ENCODE measurements at places on chromosomes 13 and 19. TPM values are rescaled to one million over a fixed set of nuclear protein-coding genes. Genes with fewer than 3 reads are reported as not detected.

DNA sequence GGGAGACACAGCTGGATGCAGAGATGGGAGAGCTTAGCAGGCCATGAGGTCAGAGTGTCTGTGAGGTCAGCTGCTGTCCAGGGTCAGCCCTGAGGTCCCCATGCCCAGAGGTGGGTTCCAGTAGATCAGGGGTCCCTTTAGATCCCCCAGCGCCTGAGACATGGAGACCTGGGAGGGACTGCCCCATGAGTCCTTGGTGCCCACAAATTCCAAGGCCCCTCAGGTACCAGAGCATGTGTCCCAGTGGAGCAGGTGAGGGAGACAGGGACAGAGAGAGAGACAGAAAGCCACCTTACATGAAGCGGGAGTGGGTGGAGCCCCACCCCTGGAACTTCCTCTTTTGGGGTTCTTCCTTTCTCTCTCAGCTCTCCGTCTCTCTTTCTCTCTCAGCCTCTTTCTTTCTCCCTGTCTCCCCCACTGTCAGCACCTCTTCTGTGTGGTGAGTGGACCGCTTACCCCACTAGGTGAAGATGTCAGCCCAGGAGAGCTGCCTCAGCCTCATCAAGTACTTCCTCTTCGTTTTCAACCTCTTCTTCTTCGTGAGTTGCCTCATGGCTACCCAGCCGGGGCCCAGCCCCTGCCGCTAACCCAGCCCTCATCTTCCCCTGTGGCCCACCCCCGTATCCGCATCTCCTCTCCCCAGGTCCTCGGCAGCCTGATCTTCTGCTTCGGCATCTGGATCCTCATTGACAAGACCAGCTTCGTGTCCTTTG is at the start of gene CD37:
Gene CD37 (plus strand): TSS at position 336 of the 713 bp plus-strand sequence. CDS start 135 bp downstream, at position 471.
- H3K27me3 ChIP-seq, result peaks cover 10% of the 10 kb centered on the region
- H3K4me3 ChIP-seq, result no peak within 1 kb of the TSS
- DNase-seq, result no peak
- peaks cover 16% of the 10 kb centered on the region for H3K4me1 ChIP-seq
- H3K27ac ChIP-seq, result no peak within 1 kb of the TSS

Gene PCDH20
- 7.2 TPM for total RNA-seq

DNA sequence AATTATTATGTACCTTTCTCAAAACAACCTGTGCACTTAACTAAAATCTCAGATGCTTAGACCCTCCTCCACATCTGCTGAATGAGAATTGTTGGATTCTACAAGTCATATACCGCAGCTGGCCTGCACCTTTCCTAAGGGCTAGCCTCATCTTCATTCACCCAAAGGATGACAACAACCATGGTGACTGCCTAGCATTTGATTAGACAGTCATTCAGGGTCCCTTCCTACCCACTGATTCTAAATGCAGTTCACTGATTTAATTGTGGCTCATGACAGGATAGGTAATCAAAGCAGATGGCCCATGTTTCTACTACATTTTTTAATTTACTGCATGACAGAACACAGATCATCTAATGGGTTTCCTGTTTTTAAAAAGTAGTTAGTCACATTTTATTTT is 551.9 kb upstream of the SLC10A2 start:
- DNase-seq, result no peak
- no peak overlapping the region for H3K4me3 ChIP-seq
- no peaks in the 10 kb centered on the region for H3K36me3 ChIP-seq
- no peaks in the 10 kb centered on the region for H3K27me3 ChIP-seq
- no peak overlapping the region for H3K27ac ChIP-seq
- H3K4me1 ChIP-seq, result peaks cover 16% of the 10 kb centered on the region

Gene ZNF829
- total RNA-seq, result 3.6 TPM

GRCh38 chr19:48899781-48900476 is at the start of gene NUCB1:
NUCB1 (plus strand) TSS chr19:48900312; CDS start chr19:48900797, 485 bp downstream.
- peak; percentile 97 for DNase-seq
- H3K36me3 ChIP-seq, result peaks cover 17% of the 10 kb centered on the region
- H3K27ac ChIP-seq, result peak within 1 kb of the TSS; percentile 97
- no peaks in the 10 kb centered on the region for H3K27me3 ChIP-seq
- peak within 1 kb of the TSS; percentile 93 for H3K4me3 ChIP-seq

DNA sequence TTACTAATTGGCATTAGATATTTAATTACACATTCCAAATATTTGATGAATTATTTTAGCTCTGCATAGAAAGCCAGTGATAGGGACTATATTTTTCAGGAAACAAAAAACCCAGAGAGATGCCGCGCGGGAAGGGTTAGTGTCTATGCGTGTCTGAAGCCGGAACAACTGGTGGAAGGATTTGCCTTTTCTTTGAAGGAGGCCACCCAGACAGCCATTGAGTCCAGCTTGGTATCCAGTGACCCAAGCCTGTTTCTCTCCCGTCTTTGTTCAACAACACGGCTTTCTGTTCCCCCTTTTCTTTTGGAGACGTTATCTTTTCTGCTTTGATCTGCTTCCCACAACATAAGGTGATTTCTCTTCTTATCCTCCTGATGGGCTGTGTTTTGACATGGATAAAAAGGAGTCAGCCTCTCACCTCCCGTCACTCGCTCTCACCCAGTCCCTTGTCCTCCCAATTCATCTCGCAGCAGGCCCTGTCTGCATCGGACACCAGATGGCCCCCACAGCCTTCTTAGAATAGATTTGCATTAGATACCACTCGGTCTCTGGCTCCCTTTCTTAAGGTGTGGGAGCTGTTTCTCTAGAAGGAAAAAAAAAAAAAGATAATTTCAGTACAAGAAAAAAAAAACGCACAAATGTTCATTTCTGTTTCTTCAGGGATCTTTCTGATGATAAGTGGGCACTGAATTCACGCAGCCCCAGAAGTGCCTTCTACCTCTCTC is 361.8 kb downstream of the ZNF536 start:
- peaks cover 18% of the 10 kb centered on the region for H3K4me1 ChIP-seq
- peaks cover 17% of the 10 kb centered on the region for H3K27me3 ChIP-seq
- H3K36me3 ChIP-seq, result no peaks in the 10 kb centered on the region
- DNase-seq, result no peak
- H3K27ac ChIP-seq, result peak overlapping the region; percentile 32
- H3K4me3 ChIP-seq, result no peak overlapping the region

- DNase-seq, result no peak
- no peak overlapping the region for H3K27ac ChIP-seq
- peaks cover 26% of the 10 kb centered on the region for H3K36me3 ChIP-seq
- H3K4me1 ChIP-seq, result no peaks in the 10 kb centered on the region
- no peak overlapping the region for H3K4me3 ChIP-seq
These were observed 20.3 kb downstream of the INTS6 start for GRCh38 chr13:51432576-51432975.

Measured in type B pancreatic cell (in vitro differentiated cells).